HuH-7 (cell line): ENCODE measurements at places on chromosomes 7 and 10.

DNA sequence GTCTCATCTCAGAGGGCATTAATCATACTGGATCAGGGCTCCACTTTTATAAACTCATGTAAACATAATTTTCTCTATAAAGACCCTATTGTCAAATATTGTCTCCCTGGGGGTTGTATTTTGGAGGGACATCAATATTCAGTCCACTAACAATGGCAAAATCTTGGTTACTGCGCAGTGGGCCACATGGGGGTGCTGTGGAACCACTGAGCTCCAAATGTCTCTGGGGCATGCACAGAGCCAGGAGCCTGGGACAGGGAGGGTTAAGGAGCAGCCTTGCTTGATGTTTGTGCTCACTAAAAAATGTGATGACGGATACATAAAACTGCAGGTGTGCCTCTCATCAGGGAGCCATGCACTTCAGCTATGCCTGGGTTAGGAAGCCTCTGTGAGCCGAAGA lies 62.1 kb upstream of the PRSS58 start:
- DNase-seq = no peak

DNA sequence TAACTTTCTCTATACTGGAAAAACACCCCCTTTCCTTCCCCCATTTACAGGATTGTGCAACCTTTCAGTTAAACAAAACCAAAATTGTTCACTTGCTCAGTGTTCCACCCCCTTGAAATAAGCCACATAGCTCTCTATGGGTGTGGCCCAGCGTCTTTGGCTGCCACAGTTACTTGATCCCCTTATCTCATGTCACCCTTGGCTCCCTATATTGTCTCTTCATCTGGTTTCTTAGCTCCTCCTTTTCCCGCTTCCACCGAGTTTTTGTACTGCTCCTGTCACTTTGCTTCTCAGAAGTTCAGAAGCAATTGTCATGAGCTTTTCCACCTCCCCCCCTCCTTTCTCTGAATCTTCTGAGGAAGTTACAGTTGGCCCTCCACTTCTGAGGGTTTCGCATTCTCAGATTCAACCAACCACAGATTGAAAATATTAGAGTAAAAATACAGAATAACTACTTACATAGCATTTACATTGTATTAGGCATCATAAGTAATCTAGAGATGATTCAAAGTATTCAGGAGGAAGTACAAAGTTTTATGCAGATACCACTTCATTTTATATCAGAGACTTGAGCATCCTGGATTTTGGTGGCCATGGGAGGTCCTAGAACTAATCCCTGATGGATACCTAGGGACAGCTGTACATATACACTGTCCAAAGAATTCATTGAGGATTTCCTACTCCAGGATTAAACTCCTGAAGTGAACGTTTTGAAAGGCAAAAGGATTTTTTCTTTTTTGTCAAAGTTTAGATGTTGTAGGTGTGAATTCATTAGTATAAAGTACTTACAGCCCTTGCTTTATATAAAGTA lies 60.4 kb downstream of the ADD3 start:
- DNase-seq = peak; percentile 31

GRCh38 chr10:33293076-33293475 lies 41.4 kb downstream of the NRP1 start:
- no peak for DNase-seq

DNA sequence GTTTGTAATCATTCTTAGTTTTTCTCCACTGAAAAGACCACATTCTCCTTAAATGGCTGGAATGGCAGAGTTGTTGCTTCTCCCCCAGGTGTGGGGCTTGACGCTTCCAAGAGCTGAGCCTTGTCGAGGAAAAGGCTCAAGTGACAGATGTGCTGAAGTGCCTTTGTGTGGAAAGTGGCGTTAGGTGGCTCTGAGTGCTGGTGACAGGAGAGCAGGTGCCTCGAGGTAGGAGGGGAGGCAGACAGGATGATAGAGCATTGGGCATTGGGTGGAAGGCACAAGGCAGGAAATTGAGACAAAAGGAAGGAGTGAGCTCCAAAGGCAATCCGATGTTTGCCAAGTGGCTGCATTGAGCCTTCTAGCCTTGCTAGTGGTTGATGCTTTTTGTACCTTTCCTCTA lies 6.7 kb downstream of the KIAA1217 start:
- no peak for DNase-seq

DNA sequence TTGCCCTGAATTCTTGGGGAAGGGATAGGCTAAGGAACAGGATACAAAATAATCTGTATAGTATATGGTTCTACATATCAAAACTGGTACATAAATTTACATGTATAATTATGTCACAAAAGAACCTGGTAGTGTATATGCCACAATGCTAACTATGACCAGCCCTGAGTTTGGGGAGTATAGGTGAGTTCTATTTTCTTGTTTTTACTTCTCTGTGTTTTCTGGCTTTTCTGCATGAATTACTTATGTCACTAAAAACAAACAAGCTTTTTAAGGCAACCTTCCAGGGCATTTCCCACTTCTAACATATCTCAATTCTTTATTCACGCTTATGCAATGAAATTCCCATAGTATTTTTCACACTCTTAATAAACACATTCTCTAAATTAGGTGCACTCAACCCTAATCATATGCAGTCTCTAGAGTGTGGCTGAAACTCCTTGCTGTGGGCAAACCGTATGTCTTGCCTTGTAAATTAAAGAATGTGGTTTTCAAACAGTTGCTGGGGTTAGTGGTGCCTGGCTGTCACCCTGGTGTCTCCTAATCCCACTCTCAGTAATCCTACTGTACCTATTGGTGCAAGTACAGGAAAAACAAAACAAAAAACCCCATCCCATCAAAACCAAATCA lies 14.0 kb upstream of the INSIG1 start:
- no peak for DNase-seq

GRCh38 chr10:46283580-46284285 lies 3.1 kb upstream of the ANTXRL start:
- no peak for DNase-seq

- no peak for DNase-seq
Observed at GRCh38 chr10:51918884-51919325, 219.5 kb upstream of the CSTF2T start.

DNA sequence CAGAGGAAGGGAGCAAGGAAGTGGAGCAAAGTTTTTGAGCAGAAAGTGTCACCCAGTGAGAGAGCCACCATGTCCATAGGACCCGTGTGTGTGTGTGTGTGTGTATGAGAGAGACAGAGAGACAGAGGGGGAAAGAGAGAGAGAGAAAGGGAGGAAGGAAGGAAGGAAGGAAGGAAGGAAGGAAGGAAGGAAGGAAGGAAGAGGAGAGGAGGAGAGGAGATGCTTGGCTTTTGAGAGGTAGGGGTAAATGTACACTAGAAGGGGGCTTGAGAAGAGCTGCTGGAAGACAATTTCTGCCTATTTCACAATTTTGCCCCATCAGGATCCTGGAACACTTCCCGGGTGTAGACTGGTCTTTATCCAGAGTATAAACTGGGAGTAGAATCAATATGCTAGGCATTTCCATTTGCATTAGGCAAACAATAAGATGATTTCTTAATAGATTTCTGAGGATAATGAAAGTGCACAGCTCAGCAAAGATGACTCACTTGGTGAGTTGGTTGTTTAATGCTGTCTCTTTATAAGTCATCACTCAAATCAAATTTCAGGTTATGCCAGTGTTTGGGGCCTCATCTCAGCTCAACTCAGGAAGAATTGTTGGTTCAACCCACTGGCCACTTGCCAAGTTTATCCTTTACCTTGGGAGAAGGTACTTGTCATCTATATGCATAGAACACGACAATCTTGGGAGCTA lies 70.0 kb upstream of the FAM13C start:
- DNase-seq = no peak

DNA sequence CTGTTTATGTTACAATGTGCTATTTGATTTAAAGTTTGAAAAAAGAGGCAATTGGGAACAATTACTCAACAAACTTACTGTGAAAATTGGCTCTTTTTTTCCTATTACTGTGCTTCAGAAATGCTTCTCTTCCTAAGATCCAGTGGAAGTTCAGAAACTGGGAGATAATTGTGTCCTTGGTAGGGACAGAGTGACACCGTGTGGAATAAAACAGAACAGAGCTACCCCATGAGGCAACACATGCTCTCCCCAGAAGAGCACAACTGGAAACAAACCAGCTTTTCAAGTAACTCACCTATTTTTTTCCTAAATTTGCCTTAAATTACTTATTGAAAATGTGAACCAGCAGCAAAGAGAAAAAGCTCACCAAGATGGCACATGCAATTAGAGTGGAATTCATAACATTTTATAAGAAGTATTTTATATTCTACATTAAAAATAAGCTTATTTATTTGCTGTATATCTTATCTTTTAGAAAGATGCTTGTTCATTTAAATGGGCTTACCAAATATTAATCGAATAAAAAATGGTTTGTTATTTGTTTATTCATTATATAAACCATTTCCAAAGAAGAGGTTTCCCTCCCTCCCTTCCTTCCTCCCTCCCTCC lies 346.1 kb upstream of the ANKRD30A start:
- DNase-seq = peak; percentile 44

DNA sequence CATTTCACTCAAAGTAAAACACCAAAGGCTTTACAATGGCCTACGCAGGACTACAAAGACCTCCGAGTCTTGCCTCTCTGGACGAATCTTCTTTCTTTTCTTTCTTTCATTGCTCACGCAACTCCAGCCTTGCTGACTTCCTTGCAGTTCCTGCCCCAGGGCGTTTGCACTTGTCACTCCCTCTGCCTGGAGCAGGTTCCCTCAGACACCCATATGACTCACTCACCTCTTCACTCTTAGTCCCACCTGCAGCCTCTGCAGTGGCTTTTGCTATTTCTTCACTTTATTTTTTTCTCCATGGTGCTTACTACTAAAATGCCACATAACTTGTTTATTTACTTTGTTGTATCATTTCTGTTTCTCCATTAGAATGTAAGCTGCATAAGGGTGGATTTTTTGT lies 33.1 kb downstream of the GHRHR start:
- DNase-seq = no peak

- peak; percentile 28 for DNase-seq
Observed at GRCh38 chr10:97117372-97117771, 68.4 kb downstream of the SLIT1 start.

GRCh38 chr7:98215561-98216495 lies 4.6 kb downstream of the BHLHA15 start:
- no peak for DNase-seq
